Caco-2 (cell line): ENCODE measurements at places on chromosomes 11 and 22. TPM values are rescaled to one million over a fixed set of nuclear protein-coding genes. Genes with fewer than 3 reads are reported as not detected.

DNA sequence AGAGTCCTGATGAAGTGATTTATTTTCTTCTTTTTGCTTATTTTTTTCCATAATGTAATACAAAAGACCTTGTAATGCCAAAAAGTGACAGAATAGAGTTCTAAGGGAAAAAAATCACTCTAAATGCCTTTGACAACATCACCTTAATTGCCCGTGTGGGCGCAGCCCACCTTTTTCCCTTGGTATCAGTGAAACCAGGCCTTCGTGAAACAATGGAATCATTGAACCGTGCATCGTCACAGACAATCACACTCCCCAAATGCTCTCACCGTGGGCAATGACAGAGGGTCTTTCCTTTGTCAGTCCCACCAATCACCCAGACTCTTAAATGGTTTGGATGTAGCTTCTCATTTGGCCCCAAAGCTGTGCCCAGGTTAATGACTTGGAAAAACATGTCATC, 9.6 kb upstream of the SLC6A5 start:
- no peak for DNase-seq

The C11orf52 gene
- total RNA-seq = 14.4 and 14.8 TPM in 2 replicates

DNA sequence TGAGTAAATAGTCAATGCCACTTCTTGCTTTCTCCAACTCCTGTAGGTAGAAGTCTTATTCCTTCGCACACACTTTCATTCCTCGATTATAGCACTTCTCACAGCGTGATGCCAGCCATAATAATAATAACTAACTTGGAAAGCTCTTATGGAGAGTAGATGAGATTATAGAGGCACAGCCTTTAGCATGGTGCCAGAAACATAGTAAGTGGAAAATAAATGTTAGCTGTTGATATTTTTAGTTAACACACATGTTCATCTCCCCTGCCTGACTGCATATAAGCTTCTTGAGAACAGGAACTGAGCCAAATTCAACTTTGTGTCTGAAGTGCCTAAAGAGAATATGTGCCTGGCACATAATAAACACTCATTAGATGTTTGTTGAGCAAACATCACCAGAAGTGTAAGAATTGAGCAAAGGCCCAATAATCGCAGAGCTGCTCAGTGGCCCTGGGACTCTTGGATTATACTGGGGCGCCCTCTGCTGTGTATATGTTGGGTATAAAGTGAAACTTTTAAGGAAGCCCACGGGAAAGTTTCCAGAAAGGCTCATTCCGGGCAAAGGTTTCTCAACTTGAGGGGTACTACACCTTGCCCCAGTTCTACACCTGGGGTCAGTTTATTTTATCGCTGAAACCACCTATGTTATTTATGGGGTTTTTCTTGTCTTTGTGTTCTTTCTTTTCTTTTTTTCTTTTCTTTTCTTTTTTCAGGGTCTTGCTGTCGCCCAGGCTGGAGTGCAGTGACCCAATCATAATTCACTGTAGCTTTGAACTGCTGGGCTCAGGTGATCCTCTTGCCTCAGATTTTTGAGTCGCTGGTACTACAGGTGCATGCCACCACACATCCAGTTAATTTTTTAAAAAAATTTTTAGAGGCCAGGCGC, 22.3 kb downstream of the SLN start:
- DNase-seq = peak; percentile 78

GRCh38 chr11:375065-376025, 6.0 kb downstream of the B4GALNT4 start:
- DNase-seq = no peak

The CDHR5 gene
- total RNA-seq = 30.2 and 42.0 TPM in 2 replicates

The SYCE3 gene
- total RNA-seq = not detected in 2 replicates

DNA sequence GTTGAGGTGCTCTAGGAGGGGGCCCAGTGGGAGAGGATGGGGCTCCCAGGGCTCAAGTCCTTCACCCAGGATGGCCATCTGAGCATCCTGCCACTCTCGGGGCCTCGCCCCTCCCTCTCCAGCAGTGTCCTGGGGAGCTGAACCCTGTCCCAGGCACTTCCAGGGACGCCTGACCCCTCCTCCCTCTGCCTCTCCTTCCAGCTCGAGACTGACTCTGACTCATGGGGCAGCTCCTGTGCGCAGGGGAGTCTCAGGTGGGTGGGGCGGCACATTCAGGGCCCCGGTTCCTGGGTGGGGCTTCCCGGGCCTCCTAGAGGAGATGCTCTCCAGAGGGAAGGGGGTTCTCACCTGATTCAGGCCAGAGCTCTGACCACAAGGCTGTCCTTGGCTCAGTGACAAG, 77.1 kb upstream of the IGLL5 start:
- DNase-seq = no peak

DNA sequence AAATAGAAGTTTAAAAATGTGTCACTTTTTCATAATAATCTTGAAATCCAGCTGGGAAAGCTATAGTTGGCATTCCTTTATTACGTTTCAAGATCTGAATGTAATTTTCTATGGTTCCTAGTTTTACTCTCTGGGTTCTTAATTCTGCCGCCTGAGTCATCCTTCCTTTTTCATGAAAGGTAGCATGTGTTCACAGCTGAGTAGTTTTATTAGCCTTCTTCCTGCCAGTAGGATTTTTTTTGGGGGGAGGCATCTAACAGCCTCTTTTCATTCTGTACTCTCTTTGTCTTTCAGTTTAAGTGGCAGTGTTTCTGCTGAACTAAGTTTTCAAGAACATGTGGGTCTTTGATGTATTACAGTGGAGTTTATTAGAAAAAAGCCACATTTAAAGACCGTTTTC, 36.5 kb downstream of the OR2AG2 start:
- no peak for DNase-seq
